ENCODE measurements at places on chromosomes 16 and 17.

- DNase-seq: no peak
Observed at GRCh38 chr17:9002227-9002605, 19.1 kb upstream of the NTN1 start.

DNA sequence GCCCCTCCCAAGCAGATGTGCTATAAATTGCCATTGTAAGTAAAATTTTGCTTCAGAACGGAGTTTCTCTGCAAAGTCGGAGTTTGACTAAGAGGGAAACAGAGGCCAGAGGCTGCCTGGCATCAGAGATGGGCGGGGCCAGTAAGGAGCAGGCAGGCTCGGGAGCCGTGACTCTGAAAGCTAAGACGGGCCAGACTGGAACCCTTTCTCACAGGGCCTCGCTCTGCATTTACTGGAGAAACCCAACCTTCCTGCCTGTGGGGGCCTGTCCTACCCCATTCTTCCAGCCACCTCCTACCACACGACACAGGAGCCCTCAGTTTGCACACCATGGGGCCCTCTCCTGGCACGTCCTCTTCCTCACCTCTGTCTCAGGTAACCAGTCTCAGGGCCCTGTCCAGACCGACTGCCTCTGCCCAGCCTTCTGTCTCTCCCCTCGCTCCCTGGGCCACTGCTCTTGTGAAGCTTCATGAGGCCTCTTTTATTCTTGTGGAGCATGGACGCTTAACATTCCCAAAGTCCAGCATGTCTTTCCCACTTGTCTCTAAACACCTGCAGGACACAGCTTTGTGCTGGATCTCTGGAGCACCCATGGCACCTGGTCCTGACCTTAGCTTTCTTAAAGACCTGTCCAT lies 48.4 kb upstream of the ACSF3 start:
- DNase-seq: no peak

- DNase-seq: no peak
Observed at GRCh38 chr17:71496552-71496951, 624.3 kb upstream of the SOX9 start.

- DNase-seq: no peak
Observed at GRCh38 chr17:19905502-19905901, 37.8 kb upstream of the ULK2 start.

GRCh38 chr17:21376759-21377690 lies 868 bp downstream of the KCNJ12 start:
- no peak for DNase-seq

GRCh38 chr16:55842369-55843104 lies 9.6 kb upstream of the CES1 start:
- DNase-seq: no peak

DNA sequence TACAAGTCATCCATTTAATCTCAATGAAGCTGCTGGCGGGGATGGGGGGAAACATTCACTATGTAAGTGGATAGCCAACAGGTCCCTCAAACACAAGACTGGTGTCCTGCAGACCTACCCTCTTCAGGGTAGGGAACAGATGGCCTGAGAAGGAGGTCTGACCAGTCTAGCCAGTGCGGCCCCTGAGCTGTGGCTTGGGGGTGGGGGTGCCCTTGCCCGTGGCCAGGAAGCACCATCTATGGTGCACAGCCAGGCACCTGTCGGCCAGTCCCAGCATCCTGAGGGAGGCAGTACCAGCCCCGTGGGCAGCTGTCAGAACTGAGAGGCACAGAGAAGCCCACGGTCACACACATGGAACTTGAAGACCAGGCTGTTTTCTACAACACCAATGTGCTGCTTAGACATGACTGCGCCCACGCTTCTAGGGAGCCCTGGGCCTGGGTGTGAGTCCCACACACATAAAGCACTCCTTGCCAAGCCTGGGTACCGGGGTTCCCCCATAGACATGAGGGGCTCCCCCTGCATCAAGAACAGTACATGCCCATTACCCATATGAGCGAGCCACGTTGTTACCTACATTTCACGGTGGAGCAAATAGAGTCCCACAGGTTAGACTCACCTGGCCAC lies 40.9 kb downstream of the RMI2 start:
- DNase-seq: no peak

- DNase-seq: no peak
Observed at GRCh38 chr16:17412221-17412620, 58.5 kb downstream of the XYLT1 start.

- no peak for DNase-seq
Observed at GRCh38 chr16:80123189-80123588, 417.6 kb upstream of the DYNLRB2 start.

- DNase-seq: no peak
Observed at GRCh38 chr17:7029659-7030058, 6.2 kb upstream of the SLC16A13 start.

DNA sequence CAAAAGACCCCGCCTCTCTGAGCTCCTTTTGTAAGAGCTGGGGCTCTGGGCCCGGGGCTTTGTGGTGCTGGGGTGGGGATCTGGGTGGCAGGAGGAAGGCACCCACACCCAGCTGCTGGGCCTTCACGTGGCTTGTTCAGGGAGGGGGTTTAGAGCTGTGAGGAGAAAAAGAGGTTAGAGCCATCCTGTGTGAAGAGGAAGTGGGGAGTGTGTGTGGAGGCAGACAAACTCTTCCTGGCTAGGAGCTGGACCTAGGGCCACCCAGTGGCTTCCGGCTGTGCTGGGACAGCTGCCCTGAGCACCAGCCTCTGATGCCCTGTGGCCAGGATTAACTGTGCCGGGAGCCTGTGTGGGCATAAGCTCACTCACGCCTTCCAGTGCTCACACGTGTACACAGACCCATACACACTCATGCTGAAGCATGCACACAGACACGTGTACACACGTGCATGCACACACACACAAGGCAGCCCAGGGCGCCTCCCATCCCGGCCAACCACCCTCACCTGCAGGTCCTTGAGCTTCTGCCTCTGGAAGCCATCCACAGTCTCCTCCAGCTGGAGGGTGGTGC lies 7.4 kb downstream of the CIBAR2 start:
- no peak for DNase-seq

DNA sequence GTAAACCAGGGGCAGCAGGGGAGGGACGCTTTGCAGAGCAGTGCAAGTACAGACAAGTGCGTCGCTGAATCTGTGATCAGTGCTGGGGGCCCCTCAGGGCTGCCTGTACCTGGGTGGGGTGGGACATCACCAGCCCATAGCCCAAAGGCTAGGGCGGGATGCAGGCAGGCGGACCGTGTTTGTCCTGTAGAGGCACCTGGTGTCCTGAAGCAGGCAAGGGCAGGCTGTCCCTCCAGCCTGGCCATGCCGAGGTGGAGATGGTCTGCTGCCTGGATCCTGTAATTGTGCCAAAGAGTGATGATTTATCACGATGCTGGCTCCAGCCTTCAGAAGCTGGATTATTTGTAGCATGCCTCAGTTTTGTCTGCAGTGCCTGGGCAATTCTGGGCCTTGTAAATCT lies 137.9 kb upstream of the GSE1 start:
- no peak for DNase-seq

GRCh38 chr16:53503991-53504663 lies 1.1 kb upstream of the AKTIP start:
- DNase-seq: no peak

- DNase-seq: no peak
Observed at GRCh38 chr16:85350973-85351372, 238.7 kb upstream of the CIBAR2 start.

DNA sequence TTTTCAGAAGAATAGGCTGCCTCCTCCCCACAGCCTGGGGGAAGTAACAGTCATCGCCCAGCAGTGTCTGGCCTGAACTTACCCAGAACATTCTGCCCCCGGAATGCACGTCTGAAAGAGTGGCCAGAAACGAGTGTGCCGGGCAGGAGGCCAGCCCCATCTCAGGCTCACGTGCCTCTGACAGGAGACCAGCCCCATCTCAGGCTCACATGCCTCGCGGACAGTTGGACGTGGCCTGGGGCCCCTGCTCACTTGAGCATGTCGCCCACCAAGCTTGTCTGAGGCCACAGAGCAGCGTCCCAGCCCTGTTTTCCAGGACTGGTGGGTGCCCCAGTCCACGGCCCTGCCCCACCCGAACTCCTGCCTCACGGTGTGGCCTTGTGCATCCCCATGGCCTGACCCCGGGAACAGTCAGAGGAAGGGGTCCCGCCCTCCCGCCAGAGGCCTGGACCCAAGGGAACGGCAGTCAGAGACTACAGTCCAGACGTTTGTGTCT lies 16.3 kb upstream of the CDH15 start:
- DNase-seq: no peak

GRCh38 chr16:88062341-88063210 lies 111.3 kb downstream of the BANP start:
- no peak for DNase-seq

DNA sequence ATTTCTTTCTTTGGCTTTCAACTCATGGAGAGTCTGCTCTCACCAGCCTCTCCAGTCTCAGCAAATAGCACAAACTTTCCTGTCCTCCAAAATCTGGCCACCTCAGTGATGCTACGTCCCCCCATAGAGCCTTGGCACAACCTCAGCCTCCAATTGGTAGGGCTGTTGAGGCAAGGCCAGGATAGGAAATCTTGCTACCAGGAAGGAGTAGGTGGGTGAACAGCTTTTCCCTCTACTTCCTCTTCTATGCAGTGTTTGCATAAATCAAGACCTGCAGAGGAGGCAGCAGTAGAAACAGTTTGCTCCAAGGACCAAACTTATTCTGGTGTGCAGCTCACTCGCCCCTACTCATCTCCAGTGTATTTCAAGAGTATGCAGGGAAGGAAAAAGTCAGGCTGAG lies 701 bp upstream of the DPEP2 start:
- DNase-seq: no peak

DNA sequence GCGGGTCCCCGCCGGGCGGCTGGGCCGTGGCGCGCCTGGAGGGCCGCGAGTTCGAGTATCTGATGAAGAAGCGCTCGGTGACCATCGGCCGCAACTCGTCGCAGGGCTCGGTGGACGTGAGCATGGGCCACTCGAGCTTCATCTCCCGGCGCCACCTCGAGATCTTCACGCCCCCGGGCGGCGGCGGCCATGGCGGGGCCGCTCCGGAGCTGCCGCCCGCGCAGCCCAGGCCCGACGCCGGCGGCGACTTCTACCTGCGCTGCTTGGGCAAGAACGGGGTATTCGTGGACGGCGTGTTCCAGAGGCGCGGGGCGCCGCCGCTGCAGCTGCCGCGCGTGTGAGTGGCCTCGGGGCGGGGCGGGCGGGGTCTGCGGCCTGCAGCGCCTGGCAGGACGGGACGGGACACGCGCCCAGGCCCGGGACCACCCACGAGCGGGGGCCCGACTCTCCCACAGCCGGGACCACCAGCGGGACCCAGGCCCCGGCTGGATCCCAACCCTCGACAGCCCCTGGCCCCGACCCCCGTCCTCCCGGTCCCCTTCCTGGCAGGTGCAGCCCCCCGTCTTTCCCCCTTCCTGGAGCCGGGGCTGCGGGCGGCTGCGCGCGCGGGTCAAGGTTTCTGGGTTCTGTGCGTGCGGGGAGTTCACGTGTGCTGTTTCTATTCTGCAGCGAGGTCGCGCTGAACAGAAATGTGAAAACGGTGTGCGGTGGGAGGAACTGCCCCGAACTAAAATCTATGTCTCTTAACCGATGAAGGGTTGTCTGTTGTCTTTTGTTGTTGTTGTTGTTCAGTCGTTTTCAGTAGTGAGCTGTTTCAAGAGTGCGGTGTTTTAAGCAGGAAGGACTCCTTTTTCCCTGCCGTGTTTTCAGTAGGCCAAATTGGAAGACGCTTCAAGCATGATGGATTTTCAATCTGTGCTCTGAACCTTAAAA lies 705 bp downstream of the FOXK2 start:
- DNase-seq: peak; percentile 24

- no peak for DNase-seq
Observed at GRCh38 chr17:70099294-70099693, 24.3 kb downstream of the KCNJ16 start.

DNA sequence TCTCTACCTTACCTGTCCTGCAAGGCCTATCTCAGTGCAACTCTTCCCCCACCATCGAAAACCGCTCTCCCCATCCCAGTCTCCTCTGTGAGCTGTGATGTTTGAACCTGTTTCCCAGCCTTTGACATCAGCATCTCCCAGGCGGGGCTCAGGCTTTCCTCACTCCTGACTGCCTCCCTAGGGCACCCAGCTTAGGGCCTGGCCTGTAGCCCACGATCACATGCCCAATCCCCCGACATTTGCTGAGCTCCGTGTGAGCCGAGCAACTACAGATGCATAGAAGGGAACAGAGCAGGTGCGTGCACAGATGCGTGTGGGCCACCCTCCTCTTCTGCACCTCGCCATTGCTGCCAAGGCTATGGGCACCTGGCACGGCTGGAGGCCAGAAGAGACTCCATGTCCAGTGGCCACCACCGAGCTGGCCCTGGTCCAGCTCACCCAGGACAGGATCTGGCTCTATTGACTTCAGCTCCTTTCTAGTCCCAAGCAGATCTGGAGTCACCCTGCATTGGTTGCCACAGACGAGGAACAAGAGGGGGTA lies 35.5 kb upstream of the CMIP start:
- DNase-seq: no peak

GRCh38 chr17:48555258-48556228 lies 10.6 kb upstream of the HOXB2 start:
- no peak for DNase-seq

GRCh38 chr17:2852729-2853282 lies 56.6 kb downstream of the RAP1GAP2 start:
- no peak for DNase-seq

- no peak for DNase-seq
Observed at GRCh38 chr17:75012096-75012345, 449 bp upstream of the MRPL58 start.

- no peak for DNase-seq
Observed at GRCh38 chr17:20010099-20010863, 1.1 kb downstream of the SPECC1 start.

DNA sequence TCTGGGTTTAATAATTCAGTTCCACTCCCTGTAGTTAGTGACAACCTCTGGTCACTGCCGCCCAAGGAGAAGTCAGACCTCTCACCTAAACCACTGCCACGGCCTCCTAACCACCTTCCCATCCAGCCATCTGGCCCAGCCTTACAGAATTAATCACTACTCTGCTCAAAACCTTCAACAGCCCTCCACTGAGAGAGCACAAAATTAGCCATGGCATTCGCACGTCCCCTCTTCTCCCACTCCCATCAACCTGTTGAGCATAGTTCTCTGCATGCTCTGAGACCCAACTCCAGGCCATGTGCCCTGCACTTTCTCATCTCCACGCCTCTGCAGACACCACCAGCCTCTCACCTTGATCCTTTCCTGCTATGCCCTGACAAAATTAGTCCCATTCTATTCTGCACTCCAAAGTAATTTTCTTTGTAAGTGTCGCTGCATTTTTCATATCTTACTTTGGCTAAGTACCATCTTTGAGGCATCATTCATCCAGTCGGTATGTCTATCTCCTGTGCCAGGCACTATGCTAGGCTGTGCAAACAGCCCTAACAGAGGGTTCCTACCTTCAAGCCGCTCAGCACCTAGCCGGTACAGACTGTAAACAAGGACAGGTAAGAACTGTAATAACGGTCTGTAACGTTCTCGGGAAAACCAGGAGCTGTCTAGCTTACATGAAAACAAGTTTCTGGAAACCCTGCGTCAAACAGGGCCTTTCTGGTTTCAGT lies 963 bp downstream of the COPRS start:
- no peak for DNase-seq

- no peak for DNase-seq
Observed at GRCh38 chr17:41639492-41640473, 15.4 kb upstream of the KRT17 start.

GRCh38 chr17:67680445-67681224 lies 37.1 kb upstream of the NOL11 start:
- no peak for DNase-seq
